ENCODE measurements at places on chromosomes 3 and 15.

GRCh38 chr15:40435710-40436089 lies 5.1 kb upstream of the BAHD1 start:
- DNase-seq, result no peak

DNA sequence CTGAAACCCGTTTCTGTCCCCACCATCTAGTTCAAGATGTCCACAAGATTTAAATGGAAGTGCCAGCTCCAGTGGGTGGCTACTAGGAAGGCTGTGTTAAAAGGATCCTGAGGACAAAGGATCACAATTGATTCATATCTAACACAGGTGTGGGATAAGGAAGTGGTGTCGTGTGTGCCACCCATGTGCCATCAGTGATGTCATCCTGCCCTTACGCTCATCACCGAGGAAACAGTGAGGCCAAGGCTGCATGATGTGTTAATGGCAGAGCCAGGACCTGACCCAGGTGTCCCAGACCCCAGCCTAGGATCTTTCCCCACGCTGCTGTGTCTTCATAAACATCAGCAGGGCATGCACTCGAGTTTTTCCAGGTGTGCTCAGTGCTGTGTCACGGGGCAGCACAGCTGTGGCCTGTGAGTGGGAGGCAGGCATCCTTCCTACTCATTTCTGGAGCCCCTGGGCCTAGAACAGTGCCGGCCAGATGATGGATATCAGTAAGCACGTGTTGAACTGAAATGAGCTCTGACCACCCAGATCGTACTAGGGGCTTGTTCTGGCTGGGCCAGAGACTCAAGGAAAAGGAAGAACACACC lies 10.6 kb upstream of the TGM5 start:
- DNase-seq, result no peak

GRCh38 chr15:27201425-27201824 lies 230.4 kb downstream of the GABRG3 start:
- no peak for DNase-seq

GRCh38 chr15:101029971-101030661 lies 111.0 kb downstream of the LRRK1 start:
- DNase-seq, result no peak

DNA sequence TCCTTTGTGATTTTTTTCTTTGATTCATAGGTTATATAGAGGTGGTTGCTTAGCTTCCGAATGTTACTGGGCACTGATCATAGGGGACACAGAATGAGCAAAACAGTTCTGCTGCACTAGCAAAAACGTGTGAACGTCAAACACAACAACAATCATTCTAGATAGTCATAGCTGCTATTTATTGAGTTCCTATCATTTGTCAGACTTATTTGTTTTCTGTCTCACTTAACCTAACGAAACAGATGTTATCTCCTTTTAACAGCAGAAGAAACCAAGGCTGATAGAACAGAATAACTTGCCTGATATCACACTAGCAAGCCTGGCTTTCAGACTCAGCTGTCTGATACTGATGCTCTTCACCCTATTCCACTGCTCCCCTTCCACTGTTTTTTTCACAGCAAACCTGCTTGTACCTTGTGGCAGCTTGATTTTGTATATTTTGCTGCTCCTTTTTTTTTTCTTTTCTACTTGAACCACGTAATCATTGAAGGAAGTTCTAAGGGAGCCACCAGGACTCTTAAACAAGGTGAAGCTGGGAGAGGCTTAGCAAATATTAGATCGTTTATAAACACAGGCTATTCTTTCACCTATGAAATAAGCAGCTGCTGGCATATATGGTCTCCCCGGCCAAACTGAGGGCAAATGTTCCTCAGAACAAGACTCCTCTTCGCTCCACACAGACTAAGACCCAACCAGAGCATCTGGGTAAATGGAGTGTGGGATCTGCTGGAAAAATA lies 78.8 kb downstream of the MCF2L2 start:
- DNase-seq, result no peak

GRCh38 chr3:20245781-20246180 lies 59.8 kb upstream of the SGO1 start:
- no peak for DNase-seq

GRCh38 chr15:99738021-99738847 lies 5.0 kb upstream of the LYSMD4 start:
- no peak for DNase-seq

- no peak for DNase-seq
These were observed 103.1 kb downstream of the DGKG start for GRCh38 chr3:186258968-186259367.

- DNase-seq, result no peak
These were observed 16.4 kb upstream of the FGD5 start for GRCh38 chr3:14802381-14802731.

DNA sequence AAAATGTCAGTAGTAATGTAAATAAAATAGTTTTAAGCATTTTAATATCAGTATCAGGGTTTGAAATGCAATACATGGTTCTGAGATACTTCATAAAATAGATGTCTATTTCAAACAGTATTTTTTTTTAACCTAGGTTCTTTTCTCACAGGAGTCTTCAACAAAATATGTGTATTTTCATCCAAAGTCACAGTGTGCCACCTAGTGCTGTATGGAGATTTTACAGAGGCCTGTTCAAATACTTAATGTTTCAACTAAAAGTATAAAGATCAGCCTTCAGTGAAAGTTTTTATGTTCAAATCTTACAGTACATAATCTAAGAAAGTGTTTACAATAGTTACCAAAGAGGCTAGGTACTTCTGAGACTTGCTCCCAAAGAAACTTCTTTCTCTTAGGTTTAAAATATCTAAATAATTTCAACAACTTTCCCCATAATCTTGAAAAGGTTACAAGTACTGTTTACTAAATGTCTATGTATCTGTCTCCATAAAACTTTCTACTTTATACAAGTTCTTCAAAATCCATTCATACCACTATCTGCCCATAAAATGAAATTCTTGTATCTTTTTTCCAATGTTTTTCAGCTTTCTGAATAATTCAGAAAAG lies 38.3 kb downstream of the SCAPER start:
- no peak for DNase-seq

DNA sequence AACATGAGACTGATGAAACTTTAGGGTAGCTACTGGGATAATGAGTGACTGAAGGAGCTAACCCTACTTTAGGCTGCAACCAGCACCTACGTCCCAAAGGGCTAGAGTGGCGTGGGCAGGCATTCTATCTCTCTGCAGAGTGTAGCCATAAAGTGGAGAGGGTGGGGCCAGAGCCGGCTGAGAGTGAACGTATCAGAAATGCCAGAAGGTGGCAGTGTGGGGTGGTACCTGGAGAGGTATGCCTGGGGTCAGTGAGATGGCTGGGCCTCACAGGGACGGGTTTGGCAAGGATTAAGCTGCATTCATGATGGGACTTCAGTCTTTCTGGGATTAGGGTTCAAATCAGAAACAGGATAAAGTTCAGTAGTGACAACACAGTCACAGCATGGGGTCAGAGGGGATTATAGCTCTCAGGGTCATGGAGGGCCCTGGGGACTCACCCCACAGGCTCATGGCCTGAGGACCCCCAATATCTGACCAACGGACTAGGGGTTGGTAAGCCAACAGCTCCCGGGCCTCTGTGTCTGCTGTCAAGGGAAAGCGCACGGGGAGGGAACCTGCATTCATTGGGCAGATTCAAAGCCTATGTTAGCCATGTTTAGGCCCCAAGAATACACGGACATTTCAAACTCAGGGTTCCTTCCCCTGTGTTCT lies 86.5 kb upstream of the FOXB1 start:
- DNase-seq, result no peak

- no peak for DNase-seq
These were observed 61.2 kb upstream of the EPHB3 start for GRCh38 chr3:184500344-184500923.

DNA sequence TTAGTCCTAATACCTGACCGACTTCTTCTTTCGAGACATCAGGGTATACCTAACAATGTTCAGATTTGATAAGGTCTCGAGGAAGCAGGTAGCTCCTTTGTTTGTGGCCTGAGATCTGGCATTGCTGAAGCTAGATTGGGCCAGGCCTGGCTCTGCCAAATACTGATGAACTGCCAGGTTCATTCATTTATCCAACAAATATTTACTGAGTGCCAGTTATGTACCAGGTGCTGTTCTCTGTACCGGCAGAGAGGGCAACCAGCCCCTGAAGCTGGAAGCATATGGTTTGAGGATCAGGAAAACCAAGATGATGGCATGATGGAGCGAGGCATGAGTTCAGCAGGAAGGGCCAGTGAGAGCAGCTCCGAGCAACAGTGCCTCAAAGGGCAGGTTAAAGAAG lies 196.2 kb upstream of the NSMCE3 start:
- no peak for DNase-seq

GRCh38 chr3:69130689-69131088 lies 8.3 kb upstream of the LMOD3 start:
- DNase-seq, result no peak

DNA sequence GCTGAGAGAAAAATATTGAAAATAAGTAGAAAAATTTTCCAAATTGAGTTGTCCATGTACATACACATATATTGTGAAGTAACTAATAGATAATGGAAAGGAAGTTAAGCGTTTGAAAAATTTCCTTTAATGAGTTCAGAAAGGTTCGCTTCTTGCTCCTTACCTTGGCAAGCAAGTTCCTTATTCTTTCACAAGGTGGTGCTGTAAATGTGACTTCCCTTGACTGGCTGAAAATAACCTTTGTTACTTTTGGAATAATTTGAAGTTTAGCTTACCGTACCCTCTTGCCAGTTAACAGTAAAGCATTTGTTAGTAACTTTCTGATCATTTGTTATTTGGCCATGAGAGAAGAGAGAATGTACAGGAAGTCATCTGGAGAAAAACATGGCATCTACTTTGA lies 41.6 kb downstream of the PYDC2 start:
- DNase-seq, result no peak

- DNase-seq, result no peak
These were observed 185.7 kb downstream of the ARRDC4 start for GRCh38 chr15:98146031-98146820.

DNA sequence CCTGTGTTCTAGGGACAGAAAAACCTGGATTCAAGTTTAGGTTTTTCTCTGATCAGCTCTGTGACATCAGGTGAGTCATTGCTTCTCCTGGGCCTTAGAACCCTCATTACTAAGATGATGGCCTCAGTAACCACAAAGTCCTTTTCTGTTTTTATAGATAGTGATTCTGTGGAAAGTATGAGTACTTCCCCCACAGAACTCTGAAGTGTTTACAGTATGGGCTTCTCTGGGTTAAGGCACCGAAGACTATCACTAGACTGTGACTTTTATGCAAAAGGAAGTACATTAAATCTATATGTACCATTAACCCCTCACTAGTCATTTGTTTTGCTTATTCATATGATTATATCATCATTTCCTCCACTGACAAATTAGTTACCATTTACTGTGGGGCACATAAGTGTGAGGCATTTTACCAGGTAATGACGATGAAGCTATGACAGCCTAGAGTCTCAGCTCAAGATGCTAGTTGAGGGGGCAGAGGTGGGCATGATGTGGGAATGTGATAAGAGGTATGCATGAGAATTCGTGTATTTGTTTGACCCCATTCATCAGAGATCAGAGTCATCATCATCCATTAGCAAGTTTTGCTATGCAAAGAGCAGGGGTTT lies 15.0 kb upstream of the RORA start:
- DNase-seq, result no peak

DNA sequence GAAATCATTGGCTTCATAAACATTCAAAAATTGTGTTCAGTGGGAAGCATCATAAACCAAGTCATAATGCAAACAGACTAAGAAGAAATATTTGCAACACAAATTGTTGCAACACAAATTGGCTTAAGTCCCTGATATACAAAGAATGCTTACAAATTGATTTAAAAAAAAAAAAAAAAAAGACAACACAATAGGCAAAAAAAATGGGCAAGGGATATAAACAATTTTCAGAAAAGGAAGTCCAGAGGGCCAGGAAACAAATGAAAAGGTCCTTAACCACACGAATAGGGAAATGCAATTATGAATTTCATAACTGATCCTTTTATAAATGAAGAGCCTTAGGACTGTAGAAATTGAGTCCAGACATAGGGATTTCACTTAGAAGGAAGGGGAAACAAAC lies 98.9 kb downstream of the LRRK1 start:
- no peak for DNase-seq

- no peak for DNase-seq
These were observed 33.7 kb upstream of the TTBK2 start for GRCh38 chr15:42954291-42954690.

GRCh38 chr3:179942553-179943075 lies 94.1 kb downstream of the PEX5L start:
- DNase-seq, result no peak

DNA sequence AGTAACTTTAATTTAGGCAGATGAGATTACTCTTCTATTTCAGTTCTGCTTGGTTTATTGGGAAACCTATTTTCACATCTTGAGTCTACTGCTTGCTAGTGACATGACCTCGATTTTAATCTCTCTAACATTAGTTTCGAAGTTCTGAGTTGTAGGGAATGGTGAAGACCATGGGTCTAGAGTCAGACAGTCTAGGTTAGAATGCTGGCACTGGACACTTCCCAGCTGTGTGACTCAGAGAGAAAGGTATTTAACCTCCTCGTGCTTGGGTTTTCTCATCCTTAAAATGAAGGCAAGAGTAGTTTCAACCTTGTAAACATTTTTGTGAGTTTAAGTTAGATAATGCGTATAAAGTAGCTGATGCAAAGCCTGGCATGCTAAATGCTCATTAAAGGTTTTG lies 422.1 kb downstream of the GRM7 start:
- DNase-seq, result no peak

- DNase-seq, result no peak
These were observed 355.4 kb downstream of the OTOL1 start for GRCh38 chr3:161851941-161852566.
